ENCODE measurements at places on chromosomes 1 and 21.

DNA sequence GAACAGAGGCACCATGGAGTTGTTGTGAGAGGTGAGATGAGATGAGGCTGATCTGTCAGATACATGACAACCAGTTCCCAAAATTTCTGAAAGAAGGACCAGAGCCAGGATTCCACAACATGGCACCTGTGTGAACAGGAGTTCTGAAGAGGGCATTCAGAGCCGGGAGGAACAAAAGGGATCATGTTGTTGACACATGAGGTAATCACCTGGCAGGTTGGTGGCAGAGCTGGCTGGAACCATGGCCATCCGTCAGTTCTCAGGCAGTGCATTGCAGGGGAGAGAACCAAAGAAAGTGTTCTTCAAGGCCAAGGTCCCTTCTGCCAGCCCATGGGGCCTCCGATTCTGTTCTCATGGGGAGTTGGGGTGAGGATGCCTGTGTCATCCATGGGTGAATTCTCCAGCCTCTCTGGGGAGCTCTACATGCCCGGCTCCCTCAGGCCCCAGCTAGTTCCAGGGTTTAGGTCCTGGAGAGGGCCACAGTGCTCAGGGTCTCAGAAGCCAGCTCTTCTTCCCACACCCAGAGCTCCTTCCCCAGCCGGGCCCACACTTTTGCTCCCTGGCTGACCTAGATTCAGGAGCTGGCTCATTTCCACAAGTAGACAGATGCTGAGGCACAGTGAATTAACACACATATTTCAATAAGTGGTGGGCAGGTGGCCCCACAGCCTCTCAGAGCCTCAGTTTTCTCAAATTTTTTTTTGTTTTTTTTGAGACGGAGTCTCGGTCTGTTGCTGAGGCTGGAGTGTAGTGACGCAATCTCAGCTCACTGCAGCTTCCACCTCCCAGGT is 49.1 kb upstream of the CTPS1 start:
- no peak for DNase-seq

- DNase-seq, result no peak
These were observed 4.1 kb downstream of the ORC1 start for GRCh38 chr1:52400131-52400530.

GRCh38 chr1:212678456-212679410 is 20.9 kb downstream of the BATF3 start:
- DNase-seq, result peak; percentile 58

DNA sequence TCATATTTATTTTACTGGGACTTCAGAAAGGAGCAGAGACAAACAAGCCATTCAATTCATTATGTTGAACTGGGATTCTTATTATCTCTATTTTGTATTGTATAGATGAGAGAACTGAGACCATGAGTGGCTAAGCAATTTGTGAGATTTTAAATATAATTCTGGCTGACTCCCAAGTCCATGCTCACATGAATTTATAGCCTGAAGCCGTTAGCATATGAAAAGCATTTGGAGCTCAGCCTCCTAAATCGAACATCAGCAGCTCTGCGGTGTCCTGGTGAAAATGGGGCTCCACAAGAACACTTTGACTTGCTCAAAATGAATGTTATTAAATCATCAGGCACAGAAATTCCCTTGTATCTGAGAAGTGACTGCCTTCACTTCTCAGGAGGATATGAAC is 96.8 kb upstream of the DPT start:
- DNase-seq, result no peak

DNA sequence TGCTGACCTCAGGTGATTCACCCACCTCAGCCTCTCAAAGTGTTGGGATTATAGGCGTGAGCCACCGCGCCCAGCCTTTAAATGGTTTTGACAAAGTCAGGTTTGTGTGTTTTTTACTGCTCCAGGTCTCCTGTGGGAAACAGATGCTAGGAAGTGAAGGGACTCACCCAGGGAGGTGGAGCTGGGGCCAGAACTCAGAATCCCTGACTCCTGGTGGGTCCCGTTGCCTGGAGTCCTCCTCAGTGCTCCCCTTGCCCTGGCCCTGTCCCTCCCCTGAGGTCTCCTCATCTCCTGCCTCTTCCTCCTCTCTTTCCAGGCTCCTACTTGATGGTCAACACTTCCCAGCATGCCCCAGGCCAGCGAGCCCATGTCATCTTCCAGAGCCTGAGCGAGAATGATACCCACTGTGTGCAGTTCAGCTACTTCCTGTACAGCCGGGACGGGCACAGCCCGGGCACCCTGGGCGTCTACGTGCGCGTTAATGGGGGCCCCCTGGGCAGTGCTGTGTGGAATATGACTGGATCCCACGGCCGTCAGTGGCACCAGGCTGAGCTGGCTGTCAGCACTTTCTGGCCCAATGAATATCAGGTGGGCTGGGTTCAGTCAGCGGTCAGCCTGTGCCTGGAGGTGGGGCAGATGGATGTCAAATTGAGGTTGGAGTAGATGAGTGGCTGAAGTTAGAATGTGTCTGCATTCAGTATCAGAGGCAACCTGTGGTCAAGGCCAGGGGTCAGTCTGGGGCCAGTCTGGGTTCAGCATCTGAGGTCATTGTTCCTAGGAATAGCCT is 22.1 kb downstream of the PTPRU start:
- no peak for DNase-seq

GRCh38 chr1:219324629-219325367 is 151.1 kb downstream of the LYPLAL1 start:
- no peak for DNase-seq

- no peak for DNase-seq
These were observed 5.5 kb downstream of the SORT1 start for GRCh38 chr1:109392037-109392787.

GRCh38 chr1:248816042-248816851 is 9.5 kb downstream of the SH3BP5L start:
- DNase-seq, result no peak

- no peak for DNase-seq
These were observed 318.1 kb downstream of the KCNH1 start for GRCh38 chr1:210815641-210816550.

- DNase-seq, result no peak
These were observed 7.7 kb downstream of the CACNA1E start for GRCh38 chr1:181490740-181491712.

DNA sequence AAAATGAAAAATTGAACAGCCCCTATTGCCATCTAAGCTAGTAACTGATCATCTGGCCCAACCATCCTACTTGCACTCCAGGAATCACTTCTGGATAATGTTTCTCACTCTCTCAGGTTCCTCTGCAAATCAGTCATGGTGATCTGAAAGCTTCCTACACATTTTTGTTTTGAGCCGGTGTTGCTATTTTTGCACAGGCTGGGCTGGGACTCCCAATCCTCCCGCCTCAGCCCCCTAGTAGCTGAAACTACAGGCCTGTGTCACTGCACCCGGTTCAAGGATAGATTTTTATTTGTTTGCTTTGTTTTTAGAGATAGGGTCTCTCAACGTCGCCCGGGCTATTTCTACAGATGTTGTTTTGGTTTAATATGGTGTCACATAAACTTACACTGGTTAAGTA is 40.5 kb upstream of the HMCN1 start:
- no peak for DNase-seq

DNA sequence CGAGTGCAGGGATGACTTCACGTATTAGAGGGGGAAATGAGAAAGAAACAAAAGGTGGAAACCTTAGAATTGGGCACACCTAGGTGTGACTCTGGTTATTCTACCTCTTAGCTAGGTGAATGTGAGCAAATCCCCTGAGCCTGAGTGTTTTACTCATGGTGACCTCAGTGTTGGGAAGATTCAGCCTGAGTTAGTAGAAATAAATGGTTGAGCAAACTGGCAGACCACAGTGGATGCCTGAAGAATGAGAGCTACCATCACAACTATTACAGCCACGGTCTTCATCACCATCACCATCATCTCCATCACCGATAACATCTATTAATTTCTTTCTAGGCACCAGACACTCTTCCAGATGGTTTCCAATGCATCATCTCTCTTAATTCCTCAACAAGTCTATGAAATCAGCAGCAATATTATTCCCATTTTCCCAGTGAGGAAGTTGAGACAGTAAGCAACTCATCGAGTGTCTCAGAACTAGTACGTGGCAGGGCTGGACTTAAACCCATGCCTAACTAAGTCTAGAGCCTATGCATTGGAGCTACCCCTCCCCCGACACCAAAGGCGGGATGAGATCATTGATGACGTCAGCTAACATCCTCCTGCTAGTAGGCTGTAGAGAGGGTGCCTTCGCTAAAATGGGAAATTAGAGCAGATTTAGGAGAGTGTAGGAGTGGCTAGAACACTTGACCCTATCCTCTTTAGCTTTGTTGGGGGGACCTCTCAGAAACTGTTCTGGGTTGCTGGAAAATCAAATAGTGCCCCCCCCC is 7.9 kb upstream of the KAZN start:
- DNase-seq, result no peak

- DNase-seq, result no peak
These were observed 1.0 kb upstream of the ZFYVE9 start for GRCh38 chr1:52140633-52141512.

GRCh38 chr1:183847641-183848040 is 42.7 kb downstream of the RGL1 start:
- no peak for DNase-seq

DNA sequence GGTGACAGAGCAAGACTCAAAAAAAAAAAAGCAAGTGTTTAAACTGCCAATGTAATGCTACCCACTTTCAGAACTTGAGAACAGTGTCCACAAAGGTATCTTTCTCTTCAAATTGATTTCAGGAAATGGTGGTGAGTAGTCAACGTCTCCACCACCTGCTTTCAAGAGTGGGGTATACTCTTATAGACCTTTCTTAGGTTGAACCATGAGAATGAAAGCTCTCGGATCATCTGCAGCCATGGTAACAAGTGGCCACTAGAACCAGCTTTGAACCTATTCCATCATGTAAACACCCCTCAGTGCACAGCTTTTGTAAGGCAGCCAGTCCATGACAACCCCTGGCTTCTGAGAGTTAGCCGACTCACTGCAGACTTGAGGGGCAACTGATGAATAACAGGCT is 107.4 kb downstream of the NTPCR start:
- DNase-seq, result no peak

DNA sequence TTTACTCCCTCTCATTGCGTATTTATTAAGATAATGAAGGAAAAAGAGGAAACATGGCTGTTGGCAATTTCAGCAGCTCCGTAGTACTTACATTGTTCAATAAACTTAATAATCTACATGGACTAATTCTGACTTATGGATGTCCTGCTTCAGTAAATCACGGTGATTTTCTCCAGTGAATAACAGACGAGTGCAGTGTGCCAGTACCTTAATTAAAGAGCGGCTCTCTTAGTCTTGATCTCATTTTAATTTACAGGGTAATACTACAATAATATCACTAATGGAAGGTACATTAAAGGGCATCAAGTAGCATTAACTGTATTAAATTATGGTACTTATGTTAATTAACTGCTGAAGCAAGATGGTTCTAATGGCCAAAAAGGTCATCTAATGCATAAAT is 187.2 kb downstream of the NTNG1 start:
- DNase-seq, result no peak

GRCh38 chr1:3007298-3008147 is 13.7 kb upstream of the ACTRT2 start:
- no peak for DNase-seq

DNA sequence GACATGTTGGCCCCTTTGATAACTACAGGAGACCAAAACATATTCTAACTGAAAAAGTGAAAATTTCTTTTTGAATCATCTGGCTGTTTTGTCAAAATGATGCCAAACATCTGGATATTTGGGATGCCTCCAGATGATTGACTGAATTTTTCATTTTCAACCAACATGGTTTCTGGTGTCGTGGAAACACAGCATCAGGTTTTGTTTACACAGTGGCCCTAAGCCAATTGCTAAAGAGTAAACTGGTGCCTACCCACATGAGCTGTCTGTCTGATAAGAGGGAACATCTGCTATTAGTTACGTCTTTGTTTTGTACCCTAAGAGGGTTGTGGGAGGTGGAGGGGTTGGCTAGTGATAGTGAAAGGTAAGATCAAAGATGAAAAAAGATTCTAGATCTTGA is 204.8 kb downstream of the KCNK2 start:
- DNase-seq, result no peak

DNA sequence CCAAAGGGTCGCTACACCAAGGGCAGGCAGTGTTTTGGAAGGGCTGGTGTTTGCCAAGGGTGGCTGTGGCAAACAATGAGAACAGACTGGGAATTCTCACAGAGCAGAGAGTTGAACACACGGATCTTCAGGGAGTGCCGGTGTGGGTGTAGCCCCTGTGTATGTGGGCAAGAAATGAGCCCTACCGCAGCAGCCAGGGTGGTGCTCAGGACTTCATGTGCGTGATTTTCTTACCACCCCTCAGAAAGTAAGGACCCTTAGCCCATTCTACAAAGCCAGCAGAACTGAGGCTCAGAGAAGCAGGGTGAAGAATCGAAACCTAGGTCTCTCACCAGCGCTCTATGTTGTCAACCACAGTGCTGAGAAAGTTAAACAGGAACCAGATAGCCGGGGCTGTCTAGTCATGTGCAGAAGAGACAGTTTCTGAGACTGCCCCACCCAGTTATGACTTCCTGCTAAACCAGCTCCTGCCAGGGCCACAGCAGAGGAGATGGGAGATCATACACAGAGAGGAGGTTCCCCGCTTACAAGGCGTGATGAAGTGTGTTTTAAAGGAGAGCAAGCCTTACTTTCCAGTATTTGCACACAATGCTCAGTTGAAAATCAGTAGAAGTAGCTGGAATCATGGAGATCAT is 21.9 kb upstream of the MORC3 start:
- DNase-seq, result peak; percentile 73

DNA sequence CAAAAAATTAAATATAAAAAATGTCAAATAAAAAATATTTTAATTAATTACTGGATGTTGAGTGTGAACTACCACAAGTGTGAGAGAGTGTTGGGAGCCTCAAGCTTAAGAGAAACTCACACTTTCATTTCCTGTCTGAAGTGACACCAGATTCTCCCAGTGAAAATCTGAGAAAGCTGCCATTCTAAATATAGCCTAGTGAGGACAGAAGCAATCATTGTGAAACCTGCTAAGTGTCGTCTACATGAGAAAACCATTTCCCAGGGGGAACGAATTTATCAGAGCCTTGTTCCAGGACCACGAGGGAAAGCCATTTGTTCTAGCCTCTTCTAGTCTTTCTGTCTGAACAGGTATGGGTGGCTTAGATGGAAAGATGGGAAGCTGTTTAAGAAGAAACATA is 329.3 kb upstream of the PRMT6 start:
- no peak for DNase-seq

DNA sequence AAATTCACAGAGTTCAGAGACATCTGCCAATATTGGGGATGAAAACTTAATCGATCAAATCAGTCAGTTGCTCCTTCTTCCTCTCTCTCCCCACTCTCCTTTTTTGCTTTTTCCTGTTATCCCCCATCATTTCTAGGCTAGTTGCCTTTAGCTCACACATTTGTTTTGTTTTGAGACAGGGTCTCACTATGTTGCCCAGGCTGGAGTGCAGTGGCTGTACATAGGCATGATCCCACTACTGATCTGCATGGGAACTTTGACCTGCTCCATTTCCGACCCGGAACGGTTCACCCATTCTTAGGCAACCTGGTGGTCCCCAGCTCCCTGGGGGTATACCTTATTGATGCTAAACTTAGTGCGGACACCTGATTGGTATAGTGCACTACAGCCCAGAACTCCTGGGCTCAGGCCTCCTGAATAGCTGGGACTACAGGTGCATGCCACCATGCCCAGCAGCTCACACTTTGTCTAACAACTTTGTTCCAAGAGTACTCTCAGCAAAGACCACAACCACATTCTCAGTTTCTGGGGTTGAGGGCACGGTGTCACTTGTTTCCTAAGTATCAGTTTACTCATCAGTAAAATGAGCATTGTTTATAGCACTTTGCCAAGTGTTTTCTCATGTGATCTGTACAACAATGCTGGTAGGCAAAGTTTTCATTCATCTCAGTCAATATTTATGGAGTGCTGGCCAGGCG is 6.7 kb upstream of the ELOA start:
- DNase-seq, result peak; percentile 46

Measured in stimulated activated CD4-positive, alpha-beta T cell treated with anti-CD3 and anti-CD28 coated beads, Interleukin-1b, Interleukin-23, amount 100 ng/mL, for 48 hours (primary cell).